ENCODE measurements at places on chromosomes 6 and 20. TPM values are rescaled to one million over a fixed set of nuclear protein-coding genes. Genes with fewer than 3 reads are reported as not detected.

DNA sequence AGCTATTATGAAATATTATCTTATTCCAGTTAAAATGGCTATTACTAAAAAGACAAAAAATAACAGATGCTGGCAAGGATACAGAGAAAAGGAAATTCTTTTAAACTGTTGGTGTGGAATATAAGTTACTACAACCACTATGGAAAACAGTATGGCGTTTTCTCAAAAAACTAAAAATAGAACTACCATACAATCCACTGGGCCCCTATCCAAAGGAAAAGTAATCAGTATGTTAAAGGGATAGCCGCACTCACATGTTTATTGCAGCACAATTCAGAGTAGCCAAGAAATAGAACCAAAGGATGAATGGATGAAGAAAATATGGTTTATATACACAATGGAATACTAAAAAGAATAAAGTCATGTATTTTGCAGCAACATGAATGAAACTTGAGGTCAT lies 303.8 kb upstream of the ECI2 start:
- DNase-seq, result no peak

DNA sequence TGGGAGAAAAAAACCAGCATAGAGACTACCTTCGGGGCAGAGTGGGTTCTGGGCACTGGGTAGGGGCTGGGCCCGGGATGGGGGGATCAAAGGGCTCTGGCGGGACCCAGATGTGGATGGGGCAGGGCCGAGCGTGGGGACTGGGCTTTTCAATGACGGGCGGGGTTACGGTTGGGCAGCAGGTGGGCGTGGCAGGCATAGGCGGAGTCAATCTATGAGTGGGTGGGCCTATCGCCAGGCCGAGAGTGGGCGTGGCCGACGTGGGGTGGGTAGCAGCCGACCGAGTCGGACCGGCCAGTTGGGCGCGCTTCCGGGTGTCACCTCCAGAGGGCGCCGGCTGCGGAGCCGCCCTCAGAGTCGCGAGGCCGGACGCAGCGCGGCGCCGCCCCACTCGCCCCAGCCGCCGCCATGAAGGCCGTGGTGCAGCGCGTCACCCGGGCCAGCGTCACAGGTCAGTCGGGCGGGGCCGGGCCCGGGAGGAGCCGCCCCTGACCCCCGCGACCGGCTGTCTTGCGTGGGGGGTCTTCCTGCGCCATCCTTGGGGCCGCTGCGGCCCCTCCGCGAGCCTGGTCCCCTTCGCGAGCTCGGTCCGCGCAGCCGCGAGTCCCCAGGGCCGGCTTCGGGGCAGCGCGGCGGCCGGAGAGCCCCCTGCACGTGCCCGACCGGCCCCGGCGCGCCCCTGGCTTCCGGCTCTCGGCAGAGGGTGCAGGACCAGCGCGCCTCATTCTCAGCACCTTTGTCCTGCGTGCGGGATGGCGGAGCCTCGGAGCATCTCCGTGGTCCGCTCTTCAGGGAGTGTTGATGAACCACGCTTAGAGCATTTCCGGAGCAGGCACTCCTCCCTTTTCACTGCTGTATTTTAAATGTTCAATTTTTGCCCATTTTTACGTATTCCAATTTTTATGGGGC lies at the start of gene DTD1:
TSS of gene DTD1 (plus strand) at position 390 of the 909 bp plus-strand sequence. CDS start at position 409, 19 bp downstream.
- DNase-seq, result peak; percentile 95

DNA sequence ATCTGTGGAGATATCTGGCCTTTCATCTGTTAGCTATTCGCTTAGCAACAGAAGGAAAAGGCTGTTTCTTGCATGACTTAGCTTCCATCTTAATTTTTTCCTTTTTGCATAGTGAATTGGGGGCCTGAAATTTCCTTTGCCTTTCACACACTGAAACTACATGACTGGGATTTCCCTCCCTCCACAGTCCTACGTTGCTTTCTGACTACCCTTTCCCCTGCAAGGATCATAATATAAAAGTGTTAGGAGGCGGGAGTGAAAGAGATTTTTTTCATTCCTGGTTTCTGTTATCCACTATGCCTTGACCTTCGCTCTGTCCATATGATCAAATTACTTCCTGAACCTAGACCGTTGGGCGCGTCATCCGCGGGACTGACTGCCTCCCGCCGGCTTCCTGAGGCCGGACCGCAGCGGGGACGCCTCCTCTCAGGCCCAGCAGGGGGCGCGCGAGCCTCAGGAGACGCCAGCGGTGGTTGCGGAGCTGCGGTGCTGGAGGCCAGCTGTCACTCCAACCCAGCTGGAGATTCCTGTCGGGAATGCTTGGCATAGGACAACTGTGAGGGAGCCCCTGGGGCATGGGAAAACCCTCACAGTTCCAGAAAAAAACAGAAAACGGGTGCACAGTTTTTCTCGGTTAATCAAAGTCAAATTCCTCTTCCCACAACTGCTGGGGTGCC lies 55.6 kb downstream of the MEP1A start:
- DNase-seq, result peak; percentile 94

GRCh38 chr6:122719176-122719575 lies 60.3 kb upstream of the FABP7 start:
- DNase-seq, result no peak

DNA sequence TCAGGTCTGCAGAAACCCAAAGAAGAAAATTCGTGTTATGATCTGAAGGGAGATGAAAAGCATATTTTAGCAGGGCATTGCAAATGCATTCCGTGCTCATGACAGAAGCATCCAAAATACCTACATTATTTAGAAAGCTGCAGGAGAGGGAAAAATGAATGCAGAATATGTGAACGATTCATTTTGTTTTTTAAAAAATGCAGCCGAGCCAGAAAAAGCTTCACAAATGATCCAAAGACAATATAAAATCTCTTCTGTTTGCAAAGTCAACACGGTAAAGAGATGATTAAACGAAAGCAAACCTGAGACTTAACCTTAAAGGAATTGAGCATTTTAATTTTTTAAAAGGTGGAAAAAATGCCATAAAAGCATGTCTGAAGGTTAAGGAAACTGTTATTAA lies 136.1 kb upstream of the SULF2 start:
- no peak for DNase-seq

HSPA12B gene
- total RNA-seq, result 3.4 TPM

DNA sequence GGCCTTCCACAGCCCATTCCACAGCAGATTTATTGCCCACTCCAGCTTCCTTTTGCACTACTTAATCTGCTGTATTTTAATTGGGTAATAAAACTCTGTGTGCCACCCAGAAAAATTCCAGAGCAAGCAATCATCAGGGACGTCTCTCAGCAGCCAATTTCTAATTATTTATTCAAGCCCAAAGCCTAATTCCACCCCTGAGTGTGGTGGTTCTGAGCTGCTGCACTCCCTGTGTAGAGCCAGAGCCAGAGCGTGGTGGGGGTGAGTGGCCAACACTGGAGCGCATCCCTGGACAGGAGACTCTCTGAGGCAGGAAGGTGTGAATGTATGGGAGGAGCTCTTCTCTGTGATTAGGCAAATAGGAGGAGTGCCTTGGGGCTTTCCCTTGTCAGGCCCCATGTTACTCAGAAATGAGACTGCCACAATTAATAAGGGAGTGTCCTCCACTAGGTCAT lies 66.1 kb downstream of the CD24 start:
- no peak for DNase-seq

- no peak for DNase-seq
These were observed 7.7 kb upstream of the STK35 start for GRCh38 chr20:2093883-2094282.

- no peak for DNase-seq
These were observed 117.3 kb downstream of the ARHGAP18 start for GRCh38 chr6:129592516-129593232.

NR2E1 gene
- not detected for total RNA-seq

- DNase-seq, result no peak
These were observed 97.6 kb downstream of the CD164 start for GRCh38 chr6:109284675-109285074.

MCHR2 gene
- not detected for total RNA-seq

DNA sequence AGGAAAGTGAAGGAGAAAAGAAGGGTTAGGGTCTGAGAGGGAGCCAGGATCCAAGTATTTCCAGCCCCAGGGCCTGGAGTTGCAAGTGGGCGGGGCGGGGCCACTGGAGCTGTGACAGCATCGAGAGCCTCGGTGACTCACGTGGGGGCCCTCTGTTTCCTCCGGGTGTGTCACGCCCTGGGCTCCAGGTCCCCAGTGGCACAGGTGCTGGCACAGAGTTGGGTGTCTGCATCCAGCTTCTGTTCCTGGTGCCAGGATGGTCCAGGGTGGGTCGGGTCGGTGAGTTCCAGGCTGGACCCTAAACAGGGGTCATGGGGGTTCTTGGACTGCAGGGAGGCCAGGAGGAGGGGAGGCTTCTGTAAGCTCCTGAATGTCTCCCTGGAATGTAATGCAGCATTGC lies 16.7 kb downstream of the RAET1L start:
- DNase-seq, result no peak

DNA sequence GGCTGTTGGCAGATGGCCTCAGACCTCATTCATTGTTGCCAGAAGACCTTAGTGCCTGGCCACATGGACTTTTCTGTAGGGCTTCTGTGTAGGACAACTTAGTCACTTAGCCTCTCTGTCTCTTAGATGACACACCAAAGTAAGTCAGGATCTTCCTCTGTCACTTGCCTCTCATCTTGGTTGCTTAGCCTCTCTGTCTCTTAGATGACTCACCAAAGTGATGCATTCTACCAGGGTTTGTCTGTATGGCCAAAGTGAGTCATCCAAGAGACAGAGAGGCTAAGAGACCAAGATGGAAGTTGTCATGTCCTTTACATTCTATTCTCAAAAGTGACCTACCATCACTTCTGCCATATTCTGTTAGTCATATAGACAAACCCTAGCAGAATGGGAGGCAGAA lies 255.9 kb upstream of the DEFB112 start:
- no peak for DNase-seq

DNA sequence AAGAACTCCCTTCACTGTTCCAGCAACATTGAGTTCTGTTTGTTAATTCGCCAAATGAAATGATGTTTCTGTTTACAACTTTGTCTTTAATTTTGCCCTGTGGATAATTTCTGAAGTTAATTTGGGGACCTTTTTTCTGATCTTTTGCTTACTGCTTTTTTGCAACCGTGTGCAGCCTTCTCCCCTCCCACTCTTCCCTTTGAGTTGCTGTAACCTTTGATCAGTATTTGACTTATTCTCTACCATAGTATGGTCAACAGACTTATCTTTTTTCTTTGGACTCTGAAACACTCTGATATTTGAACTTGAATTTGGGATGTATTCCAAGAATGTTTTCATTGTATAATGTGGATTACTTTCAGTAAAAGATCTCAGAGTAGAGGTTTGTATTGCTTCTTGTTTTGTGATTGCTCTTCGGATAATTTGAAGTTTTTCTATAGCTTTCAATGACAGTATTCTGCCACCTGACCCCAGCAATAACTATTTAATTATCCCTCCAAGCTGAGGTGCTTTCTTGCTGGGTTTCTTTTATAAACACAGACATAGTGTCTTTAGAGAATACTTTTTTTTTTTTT lies 46.2 kb downstream of the LRRN4 start:
- no peak for DNase-seq

PPIL6 gene
- total RNA-seq, result 0.67 TPM

Measured in mucosa of descending colon (tissue), 3 donors.